ENCODE measurements at places on chromosomes 1 and 21. TPM values are rescaled to one million over a fixed set of nuclear protein-coding genes. Genes with fewer than 3 reads are reported as not detected.

Gene TRAF3IP3
- total RNA-seq, result not detected

Gene NMNAT2
- total RNA-seq, result 0.66 TPM

Gene OR2AK2
- total RNA-seq, result not detected

Gene TRPM2
- total RNA-seq, result not detected

Gene THEM5
- total RNA-seq, result not detected

Gene ASPM
- 32.5 TPM for total RNA-seq

Gene LRRC71
- total RNA-seq, result 0.13 TPM

Gene CNTN2
- total RNA-seq, result not detected

Gene KCNE2
- total RNA-seq, result not detected

Gene LCK
- total RNA-seq, result not detected

Gene CLDN17
- not detected for total RNA-seq

Gene FCRL5
- total RNA-seq, result not detected

Gene S100A3
- total RNA-seq, result 13.3 TPM

Gene ICOSLG
- 0.13 TPM for total RNA-seq

Gene RHD
- total RNA-seq, result not detected

Gene CCDC185
- total RNA-seq, result not detected

Gene C4BPA
- not detected for total RNA-seq
